ENCODE measurements at places on chromosomes 2 and 18.

GRCh38 chr2:5070257-5070656, 621.9 kb upstream of the SOX11 start:
- peak; percentile 25 for DNase-seq

GRCh38 chr2:230335461-230335863, 8.5 kb downstream of the SP140L start:
- DNase-seq = no peak

DNA sequence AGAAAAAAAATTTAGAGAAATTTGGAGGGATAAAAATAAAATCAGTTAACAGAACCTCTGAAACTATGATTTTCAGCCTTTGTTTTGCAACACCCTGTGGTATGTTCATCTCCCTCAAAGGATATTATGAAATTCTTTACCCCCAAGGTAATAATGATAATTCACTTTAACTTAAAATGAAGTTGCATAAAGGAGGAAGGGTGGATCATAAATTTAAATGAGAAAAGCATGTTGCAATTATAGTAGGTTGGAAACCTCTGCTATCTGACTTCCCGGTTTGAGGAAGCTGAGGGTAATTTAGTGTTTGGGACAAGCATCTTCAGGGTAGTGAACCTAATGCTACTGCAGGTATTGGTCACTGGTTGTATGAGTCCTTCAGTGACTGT, 102.9 kb downstream of the BABAM2 start:
- DNase-seq = no peak

- DNase-seq = no peak
Observed at GRCh38 chr18:8932866-8933265, 169.6 kb upstream of the NDUFV2 start.

GRCh38 chr2:200604571-200605255, 18.9 kb downstream of the AOX1 start:
- no peak for DNase-seq

DNA sequence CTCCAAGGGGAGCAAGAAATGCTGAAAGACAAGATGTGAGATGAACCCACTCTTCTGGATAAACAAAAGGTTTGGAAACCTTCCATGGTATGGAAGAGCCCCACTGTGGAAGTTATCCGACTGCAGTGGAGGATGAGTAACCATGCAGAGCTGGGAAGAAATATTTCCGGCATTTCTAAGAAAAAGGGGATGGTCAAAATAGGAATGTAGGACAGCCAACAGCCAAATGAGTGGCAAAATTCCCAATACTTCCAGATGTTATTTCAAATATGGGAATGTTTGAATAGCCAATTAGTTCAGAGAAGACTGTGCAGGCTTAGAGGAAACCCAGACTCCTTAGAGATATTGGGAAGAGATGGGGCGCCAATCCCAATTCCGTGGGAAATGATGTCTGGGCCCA, 246.8 kb downstream of the RAD51AP2 start:
- no peak for DNase-seq
